ENCODE measurements at places on chromosomes 2 and 18.
A peak's percentile ranks its signal among the peaks of the same experiment; 100 is the strongest.

GRCh38 chr2:127081826-127082633, 24.9 kb downstream of the BIN1 start:
- peak; percentile 76 for DNase-seq

GRCh38 chr2:29246383-29247300, 131.4 kb downstream of the CLIP4 start:
- no peak for DNase-seq

GRCh38 chr2:11989354-11989703, 242.9 kb downstream of the LPIN1 start:
- no peak for DNase-seq

GRCh38 chr2:40450066-40450795, 1.7 kb downstream of the SLC8A1 start:
- DNase-seq, result no peak

DNA sequence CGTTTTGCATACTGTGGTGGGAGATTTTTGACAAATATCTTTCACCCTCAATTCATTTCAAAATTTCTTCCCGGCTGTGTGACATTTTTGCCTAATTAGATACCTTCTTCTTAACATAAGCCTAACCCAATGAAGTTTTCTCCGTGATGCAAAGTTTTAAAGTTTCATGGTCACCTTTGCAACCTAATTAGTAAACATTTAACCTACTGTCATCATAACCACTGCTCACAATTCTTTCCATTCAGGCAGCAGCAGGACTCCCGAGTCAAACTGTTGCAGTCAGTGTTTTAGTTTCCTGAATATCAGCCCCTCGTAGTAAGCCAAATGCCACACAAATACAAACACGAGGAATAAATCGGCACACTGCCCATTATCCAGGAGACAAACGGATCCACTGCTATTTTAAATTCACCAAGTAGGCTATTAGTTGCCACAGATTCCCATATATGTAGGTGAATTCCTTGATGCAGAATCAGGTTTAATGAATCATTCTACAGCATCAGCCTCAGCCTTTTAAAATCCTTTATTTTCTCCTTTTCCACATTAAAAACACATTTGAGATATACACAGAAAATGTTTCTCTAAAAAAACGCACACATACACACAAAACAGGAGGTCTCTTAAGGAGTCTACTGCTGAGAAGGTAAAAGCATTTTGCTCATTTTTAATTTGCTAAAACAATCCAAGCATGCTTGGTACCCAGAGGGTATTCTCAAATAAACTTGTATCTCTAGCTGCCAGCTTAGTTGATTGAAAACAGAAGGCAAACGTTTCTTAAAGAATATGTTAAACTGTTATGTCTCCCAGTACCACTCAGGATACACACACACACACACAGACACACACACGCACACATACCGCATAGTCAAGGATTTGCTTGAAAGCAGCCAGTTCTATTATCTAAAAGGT, 106.5 kb upstream of the KCTD1 start:
- no peak for DNase-seq

- DNase-seq, result no peak
Measured at GRCh38 chr2:221896505-221897151, 324.5 kb upstream of the EPHA4 start.

GRCh38 chr2:121755237-121756111, at the start of gene TSN:
Gene TSN, plus strand, starts transcription at chr2:121755651. Its CDS starts 129 bp downstream, at chr2:121755780.
- peak; percentile 90 for DNase-seq

DNA sequence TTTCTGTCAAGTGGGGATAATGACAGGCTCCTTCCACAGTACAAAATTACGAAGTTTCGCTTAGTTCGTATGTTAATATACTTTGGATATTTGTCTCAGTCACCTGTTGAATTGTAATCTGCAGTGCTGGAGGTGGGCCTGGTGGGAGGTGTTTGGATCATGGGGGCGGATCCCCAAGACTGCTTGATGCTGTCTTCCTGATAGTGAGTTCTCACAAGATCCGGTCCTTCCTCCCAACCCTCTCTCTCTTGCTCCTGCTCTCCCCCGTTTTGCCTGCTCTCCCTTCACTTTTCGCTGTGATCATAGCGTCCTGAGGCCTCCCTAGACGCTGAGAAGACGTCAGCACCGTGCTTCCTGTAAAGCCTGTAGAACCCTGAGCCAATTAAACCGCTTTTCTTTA, 97.1 kb upstream of the EPB41L3 start:
- no peak for DNase-seq

GRCh38 chr2:135150725-135151124, 98.6 kb downstream of the RAB3GAP1 start:
- DNase-seq, result no peak

GRCh38 chr2:110747522-110748488, 15.4 kb downstream of the ACOXL start:
- no peak for DNase-seq

GRCh38 chr2:181847198-181847556, 44.4 kb upstream of the ITPRID2 start:
- no peak for DNase-seq
